ENCODE measurements at places on chromosomes 5 and 9. TPM values are rescaled to one million over a fixed set of nuclear protein-coding genes. Genes with fewer than 3 reads are reported as not detected.

DNA sequence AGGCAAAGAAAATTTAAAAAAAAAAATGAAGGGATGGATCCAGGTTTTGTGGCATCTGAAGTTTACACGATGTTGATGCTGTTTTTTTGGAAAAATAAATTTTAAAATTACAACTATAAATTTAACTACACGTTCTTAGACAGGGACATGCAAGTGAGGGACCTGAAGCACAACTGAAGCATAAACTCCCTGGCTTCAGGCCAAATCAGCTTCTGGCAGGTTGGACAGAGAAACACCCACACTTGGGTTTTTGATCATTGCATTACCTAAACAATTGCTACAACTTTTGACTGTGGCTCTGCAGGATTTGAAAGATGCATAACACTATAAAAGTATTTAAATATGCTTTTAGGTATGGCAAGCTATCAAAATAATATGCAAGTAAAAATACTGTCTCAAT lies 1318.3 kb upstream of the DMAC1 start:
- DNase-seq, result no peak

DNA sequence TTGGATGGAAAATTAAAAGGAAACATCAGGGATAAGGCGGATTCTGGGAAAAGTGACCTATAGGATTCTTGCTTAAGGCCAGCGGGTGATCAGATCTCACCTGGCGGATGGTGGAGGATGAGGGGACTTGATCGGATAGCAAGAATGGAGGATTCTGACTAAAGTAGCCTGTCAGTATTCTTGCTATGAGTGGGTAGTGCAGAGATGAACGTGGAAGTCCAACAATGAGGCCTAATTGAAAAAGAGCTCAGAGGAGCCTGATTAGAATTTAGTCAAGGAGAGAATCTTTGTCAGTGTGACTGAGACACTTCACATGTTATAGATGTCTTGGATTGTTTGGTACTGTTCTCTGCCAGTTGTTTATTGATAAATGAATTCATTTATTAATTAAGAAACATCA lies 24.9 kb downstream of the CAST start:
- no peak for DNase-seq

DNA sequence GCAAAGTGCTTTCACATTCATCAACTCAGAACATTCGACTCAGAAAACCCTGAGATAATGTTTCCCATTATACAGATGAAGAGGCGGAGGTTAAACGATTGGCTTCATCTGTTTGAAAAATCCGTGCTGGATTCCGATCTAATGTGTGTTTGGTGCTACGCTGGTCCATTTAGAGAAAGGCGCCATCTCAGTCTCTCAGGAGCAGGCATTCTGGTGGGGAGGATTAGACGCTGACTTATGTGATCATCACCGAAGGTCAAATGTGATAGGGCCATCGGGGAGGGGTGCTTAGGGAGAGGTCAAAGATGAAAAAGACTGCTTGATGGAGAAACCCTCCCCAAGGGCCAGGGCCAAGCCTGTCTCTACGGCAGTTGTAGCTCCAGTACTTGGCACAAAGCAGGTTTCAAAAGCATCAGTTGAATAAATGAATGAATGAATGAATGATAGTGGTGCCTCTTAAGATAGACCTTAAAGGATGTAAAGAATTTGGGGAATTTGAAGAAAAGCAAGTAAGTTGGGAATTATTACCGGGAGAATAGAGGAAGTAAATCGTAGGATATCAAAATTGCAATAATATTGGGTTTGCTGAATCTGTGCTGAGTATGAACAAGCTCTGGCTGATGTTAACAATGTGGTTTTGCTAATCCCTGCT lies 160.6 kb upstream of the SHB start:
- no peak for DNase-seq

PTPDC1 gene
- polyA plus RNA-seq, result 8.6 TPM

TSSK1B gene
- not detected for polyA plus RNA-seq

TIFAB gene
- 0.21 TPM for polyA plus RNA-seq

CDC20B gene
- 0.74 TPM for polyA plus RNA-seq

DNA sequence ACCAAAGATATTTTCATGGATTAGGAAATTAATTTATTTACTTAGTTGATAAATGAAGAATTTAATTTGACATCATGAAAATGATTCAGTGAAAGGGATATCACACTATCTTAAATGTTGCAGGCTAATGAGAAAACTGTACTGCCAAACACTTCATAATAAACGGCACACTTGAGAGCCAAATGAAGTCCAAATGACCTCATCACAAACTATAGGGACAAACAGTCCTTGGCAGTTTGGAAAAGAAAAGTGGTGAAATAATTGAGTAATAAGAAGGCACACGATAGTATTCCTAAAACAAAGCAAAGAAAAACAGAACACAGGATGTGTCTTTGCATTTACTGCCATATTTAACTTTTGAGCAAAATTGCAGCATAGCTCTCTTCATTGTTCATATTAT lies 116.9 kb upstream of the TLR4 start:
- DNase-seq, result no peak

DNA sequence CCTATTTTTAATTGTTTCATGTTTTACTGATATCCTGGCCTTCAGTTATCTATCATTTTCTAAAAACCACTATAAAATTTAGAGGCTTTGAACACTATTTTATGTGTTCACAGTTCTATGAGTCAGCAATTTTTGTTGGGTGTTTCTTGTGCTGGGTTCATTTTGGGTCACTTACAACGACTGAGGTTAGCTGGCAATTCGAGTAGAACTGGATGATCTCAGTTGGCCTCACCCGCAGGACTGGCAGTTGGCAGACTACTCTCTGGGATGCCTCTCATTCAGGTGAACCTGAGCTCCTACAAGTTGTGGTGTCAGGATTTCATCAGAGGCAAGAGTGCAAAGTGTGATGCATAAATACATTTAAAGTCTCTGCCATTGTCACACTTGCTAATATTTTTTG lies 151.0 kb upstream of the PAPPA start:
- no peak for DNase-seq

GRCh38 chr5:74199436-74200210 lies 440.9 kb downstream of the ENC1 start:
- no peak for DNase-seq

- no peak for DNase-seq
Measured at GRCh38 chr5:83281658-83282057, 189.9 kb upstream of the VCAN start.

- DNase-seq, result no peak
Measured at GRCh38 chr9:26974927-26975326, 18.7 kb downstream of the IFT74 start.

DNA sequence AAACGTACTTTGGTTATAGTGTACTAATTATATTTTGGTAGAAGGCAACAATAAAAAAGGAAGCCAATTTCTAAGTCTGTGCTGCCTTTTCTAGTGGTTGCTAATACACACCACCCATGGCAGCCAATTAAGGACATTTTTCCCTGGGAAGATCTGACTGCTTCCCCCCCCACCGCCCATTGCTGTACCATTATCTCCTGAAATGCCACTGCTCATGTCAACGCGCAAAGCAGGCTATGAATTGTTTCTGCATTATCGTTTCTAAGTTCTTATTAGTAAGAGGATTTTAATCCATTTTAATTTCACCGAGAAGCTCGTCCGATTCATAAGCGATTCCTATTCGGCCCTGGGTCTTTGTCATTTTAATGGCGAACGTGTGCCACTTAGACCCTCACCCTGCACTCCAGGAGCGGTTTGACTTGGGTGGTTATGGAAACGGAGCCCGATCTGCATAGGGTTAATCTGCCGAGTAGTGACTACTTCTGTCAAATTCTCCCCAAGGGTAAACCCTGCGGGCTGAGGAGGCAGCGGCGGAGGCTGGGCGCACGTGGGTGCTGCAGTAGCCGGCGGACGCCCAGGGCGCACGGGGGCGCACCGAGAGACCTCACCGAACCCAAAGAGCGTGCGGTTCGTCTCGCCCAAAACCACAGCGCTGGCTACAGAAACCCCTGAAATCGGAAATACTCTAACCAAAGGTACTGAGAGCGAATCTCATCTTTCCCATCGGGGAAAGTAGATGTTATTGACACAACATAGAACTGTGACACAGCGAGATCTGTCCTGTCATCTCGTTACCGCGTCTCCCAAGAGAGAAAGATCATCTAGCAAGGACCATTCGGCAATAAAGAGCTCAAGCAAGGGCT lies 55.8 kb upstream of the SHC3 start:
- DNase-seq, result no peak

AGXT2 gene
- 47.9 TPM for polyA plus RNA-seq

- DNase-seq, result no peak
Measured at GRCh38 chr9:135914921-135915320, 7.6 kb upstream of the CAMSAP1 start.

- no peak for DNase-seq
Measured at GRCh38 chr5:72012906-72013305, 94.4 kb upstream of the MAP1B start.

DNA sequence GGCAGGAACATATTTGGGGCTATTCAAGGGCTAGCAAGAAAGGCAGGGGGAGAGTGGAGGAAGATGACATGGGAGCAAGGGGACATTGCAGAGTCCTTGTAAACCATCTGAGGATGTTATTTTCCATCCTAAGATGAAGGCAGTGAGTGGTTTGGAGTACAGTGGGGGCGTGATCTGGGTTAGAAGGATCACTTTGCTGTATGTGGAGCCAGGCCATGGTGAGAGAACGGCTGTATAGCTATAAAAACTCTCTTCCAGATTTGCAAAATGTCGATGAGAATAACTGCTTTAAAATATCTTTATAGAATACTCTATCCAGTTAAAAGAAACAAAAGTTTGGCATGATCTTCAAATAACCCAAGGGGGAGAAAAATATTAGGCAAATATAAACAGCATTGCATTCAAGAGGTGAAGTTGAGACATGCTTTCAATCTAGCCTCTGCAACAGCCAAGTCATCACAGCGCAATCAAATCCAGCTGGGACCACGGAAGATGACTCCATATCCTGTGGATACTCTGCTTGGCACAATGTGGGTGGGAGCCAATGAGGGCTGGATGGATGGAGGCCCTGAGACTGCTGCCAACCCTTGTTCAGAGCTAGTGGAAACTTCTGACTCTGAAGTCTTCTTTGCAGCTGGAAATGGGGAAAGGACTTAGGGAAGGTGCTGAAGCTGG lies 111.5 kb upstream of the BASP1 start:
- no peak for DNase-seq

C9orf153 gene
- polyA plus RNA-seq, result 0.54 TPM

GRCh38 chr9:111484572-111484894 lies 350 bp upstream of the ECPAS start:
- DNase-seq, result no peak

DNA sequence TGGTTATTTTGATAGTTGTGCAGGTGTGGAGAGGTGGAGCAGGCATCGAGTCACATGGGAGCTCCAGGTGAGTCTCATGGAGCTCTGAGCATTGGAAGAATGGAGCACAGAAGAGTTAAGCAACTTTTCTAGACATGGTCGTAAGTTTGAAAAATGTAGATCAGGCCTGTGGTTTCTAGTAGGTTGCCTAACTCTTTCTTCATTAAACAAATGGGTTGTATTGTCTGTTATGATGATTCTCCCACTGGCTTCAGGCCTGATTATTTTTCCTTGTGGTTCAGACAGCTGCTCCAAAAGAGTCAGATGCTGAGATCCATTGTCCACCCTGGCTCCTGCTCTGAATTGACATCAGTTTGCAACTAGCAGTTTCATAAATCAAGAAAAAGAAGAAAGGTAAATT lies 80.3 kb upstream of the RPS23 start:
- DNase-seq, result no peak

DNA sequence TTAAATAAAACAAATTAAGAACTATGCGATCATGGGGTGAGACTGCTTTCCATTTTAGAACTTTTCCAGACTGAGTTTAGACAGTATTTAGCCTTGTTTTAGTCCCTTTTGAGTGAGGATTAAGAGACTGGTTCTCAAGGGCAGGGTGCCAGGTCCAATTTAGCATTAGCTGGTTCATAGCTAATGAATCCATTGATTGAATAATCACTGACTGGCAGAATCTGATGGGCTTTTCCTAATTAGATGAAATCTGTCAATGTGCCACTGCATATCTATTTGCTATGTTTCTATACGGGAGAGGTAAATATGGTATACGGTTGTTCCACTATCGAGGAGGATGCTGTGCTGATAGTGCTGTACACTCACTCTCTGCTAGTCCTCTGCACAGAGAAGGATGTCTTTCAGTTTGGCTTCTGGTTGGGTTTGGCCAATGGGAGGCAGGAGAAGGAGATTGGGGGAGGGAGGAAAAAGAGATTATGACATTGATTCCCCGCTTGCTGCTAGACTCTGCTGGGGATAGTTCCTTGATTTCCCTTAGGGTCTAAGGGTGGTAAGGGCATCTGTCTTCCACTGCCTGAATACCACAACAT lies 496.6 kb downstream of the CTNND2 start:
- DNase-seq, result no peak

DNA sequence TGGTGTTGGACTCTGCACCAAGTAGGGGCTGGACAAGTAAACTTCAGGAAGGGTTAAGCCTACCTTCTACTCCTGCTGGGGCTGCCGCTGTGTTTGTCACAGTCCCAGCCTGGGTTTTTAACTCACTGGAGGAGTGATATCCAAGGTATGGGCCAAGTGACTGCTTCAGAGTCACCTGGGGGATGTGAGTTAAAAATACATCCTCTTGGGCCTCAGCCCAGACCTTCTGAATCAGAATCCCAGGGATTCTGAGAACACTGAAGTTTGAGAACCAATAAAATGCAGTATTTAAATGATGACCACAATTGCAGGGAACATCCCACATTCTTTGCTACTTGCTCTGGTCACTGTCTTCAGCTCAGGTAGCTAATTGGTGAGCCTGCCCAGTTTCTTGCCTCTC lies 95.1 kb upstream of the DNAH5 start:
- DNase-seq, result no peak

GRCh38 chr9:93317495-93318094 lies 133.7 kb downstream of the WNK2 start:
- DNase-seq, result no peak

DNA sequence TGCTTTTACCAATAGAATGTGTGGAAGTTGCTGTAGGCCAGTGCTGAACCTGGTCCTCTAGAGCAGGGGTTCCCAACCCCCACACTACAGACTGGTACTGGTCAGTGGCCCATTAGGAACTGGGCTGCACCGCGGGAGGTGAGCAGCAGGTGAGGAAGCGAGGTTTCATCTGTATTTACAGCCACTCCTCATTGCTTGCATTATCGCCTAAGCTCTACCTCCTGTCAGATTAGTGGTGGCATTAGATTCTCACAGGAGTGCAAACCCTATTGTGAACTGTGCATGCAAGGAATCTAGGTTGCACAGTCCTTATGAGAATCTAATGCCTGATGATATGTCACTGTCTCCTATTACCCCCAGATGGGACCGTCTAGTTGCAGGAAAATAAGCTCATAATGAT lies 6.1 kb upstream of the CCDC152 start:
- no peak for DNase-seq

NCS1 gene
- polyA plus RNA-seq, result 26.2 TPM

SPINK13 gene
- 0.58 TPM for polyA plus RNA-seq

FBXL17 gene
- 31.2 TPM for polyA plus RNA-seq

DNA sequence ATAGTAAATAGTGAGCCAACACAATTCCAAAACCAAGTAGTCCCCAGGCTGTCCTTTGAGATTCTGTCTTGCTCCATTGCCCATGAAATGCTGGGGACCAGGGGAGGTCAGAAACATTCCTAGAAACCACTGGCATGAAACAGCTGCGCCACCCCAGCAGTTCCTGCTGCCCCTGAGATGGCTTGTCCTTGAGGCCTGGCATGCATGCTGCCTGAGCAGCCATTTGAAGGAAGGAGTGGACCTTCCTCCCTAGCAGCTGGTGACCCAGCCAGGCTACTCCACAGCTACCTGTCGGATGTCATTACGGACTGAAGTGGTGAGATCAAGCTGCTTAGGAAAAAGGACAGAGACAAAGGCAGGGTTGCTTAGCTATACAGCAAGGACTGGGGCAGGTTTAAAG lies 260.6 kb downstream of the DENND1A start:
- DNase-seq, result no peak

Measured in left renal cortex interstitium (tissue), 4 donors.